ENCODE measurements at places on chromosomes 5 and 9.
A peak's percentile ranks its signal among the peaks of the same experiment; 100 is the strongest.

DNA sequence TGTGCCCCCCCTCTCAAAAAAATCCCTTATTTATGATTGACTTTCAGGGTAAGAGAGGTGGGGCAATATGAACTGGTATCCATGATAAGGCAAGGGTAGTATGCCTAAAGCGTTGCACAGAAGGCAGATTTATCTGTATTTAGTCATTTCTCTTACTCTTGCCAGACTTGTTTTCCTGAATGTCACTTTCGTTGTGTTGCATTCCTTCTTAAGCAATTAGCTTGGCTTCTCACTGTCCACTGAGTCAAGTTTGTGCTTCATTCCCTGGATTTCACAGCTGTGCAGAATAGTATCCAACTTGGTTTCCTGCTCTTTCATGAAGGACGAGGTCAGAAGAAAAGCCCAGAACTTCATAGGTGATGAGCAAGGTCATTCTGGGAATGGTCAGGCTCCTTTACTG lies 301.5 kb upstream of the ACTBL2 start:
- DNase-seq, result no peak

DNA sequence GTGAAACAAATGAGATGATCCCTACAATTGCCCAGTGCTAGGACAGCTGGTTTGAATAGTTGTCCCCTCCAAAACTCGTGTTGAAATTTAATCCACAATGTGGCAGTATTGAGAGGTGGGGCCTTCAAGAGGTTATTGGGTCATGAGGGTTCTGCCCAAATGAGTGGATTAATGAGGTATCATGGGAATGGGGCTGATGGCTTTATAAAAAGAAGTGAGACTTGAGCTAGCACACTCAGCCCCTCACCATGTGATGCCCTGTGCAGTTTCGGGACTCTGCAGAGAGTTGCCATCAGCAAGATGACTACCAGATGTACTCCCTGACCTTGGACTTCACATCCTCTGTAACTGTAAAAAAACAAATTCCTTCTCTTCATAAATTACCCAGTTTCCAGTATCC lies 33.1 kb downstream of the RANBP6 start:
- DNase-seq, result no peak

GRCh38 chr5:64273276-64273675 lies 107.6 kb downstream of the RNF180 start:
- no peak for DNase-seq

DNA sequence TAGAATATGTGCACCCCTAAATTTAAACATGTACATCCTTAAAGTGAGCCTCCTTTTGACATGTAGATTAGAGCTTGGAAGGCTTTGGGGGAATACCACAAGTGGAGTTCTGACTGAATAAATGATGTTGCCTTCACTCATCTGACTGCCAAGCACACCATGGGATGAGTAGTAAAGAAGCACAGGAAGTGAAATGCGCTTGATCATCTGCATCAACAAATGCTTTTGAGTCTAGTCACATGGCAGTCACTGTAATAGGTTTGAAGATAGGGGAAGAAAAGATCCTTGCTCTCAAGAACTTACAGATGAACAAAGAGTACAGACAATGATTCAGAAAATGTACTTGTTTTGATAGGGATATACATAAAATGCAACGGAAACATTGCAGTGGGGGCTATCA lies 62.0 kb upstream of the STARD4 start:
- no peak for DNase-seq

GRCh38 chr9:126146254-126147145 lies 180.1 kb upstream of the MVB12B start:
- DNase-seq, result no peak

DNA sequence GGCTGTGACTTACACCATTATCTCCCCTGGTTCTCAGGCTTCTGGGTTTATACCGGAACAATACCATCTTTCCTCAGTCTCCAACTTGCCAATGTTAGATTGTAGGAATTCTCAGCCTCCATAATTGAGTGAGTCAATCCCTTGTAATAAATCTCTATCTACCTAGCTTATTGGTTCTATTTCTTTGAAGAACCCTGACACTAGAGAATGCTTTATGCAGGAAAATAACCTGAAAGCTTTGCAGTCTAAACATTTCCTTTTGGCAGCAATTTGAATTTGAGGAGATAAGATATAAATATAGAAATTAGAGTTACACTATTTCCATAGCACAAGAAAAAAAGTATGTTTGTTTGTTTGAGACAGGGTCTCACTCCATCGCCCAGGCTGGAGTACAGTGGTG lies 278.1 kb upstream of the CDH18 start:
- DNase-seq, result no peak

GRCh38 chr5:1288439-1289335 lies 6.2 kb downstream of the TERT start:
- no peak for DNase-seq

DNA sequence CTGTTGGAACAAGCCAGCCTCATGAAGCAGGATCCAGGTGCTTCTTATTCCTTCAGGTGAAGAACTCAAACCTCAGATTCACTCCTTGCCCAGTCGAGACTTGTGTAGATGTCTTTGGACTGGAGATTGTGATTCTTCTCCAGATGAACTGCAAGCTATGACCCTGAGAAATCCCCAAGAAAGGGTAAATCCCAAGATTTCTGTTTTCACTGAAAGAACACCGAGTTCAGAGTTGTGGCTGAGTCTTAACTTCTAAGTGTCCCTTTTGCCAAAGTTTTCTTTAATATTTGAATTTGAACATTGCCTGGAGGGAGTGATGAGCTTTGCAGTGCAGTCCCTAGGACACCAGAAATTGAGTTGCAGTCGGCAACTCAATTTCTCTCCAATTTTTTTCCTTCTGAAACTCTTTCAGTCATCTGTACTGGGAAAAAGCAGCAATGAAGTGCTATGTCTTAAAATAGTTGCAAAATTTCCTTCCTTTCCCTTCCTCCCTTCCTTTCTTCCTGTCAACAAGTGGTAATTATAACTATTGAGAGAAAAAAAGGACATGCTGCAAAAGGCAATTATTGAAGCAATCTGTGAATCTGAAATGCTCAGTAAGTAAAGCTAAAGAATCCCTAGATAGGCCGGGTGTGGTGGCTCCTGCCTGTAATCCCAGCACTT lies 56.1 kb downstream of the ANKRD55 start:
- DNase-seq, result no peak

DNA sequence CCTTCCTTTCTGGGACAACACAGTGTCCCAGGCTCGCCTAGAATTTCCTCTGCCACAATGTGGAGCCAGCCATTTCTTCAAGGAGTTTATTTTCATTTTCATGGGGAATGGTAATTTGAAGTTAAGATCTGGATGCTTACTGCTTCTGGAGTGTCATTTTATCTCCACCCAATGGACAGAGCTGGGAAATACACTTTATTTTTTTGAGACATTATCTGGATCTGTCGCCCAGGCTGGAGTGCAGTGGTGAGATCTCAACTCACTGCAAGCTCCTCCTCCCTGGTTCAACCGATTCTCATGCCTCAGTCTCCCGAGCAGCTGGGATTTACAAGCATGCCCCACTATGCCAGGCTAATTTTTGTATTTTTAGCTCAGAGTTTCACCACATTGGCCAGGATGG lies 12.7 kb upstream of the THG1L start:
- no peak for DNase-seq

- no peak for DNase-seq
These were observed 217.3 kb downstream of the ADAMTS6 start for GRCh38 chr5:65264420-65264819.

- no peak for DNase-seq
These were observed 94.0 kb downstream of the PHF2 start for GRCh38 chr9:93670208-93671019.

DNA sequence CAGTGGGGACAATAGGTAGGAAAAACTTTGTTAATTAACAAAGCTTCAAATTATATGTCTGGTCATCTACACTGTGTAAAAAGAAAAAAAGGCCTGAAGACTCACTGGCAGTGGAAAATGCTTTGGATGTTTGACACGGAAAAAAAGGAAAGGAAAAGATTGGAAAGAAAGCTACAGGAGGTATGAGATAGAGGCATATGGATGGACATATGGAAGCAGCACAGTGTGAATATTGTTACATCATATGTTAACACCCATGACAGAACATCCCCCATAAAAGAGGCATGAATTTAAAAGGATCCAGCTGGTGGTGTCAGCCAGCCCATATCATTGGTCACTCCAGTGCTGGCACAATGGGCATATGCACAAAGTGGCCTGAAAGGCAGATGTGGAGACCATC lies 19.0 kb upstream of the ADAMTS19 start:
- DNase-seq, result no peak

DNA sequence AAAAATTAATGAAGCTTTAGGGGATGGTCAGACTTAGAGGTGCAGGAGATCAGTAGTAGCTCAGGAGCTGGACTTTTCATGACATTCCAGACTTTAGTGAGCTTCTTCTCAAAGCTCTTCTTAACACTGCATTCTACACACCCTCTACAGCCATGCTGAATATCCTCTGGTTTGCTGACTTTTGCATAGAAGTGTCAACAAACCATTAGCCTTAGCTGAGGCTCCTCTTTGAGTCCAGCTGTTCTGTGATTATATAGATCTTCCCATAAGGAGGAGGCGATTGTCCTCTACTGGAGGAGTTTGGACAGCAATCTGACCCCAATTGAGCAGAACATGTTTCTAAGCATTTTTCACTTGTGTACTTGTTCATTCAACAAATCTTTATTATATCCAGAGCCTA lies 75.0 kb upstream of the RUSC2 start:
- DNase-seq, result no peak

DNA sequence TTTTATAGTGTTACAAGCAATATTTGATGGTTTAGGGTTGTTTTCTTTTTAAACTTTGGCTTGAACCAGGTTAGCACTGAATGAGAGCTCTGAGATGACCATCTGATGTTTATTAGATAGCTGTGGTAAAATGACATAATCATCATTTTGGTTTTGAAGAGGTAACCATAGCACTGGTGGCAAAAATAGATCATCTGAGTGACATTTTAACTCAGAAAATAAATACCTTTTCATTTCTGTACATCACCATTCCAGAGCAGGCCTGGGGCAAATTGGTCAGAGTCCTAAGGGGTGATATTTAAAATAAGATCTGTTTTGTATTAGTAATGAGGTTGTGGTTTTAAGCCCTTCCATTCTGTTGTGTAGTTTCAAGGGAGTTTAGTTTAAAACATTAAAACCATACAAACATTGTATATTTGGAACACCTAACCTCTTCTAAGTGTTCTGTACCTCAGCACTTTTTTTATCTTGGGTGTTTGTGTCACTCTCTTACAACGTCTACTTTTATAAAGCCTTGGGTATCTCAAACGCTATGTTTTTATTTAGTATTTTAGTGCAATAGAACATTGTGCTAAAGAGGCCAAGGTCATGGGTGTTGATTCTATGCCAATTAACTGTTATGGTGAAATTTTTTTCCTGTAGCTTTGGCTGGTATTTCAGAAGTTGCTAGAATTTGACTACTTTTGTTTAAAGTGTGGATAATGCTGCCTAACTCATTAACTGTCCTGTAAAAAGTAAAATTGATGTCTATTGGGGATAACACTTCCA lies 166.1 kb downstream of the CD180 start:
- DNase-seq, result no peak

DNA sequence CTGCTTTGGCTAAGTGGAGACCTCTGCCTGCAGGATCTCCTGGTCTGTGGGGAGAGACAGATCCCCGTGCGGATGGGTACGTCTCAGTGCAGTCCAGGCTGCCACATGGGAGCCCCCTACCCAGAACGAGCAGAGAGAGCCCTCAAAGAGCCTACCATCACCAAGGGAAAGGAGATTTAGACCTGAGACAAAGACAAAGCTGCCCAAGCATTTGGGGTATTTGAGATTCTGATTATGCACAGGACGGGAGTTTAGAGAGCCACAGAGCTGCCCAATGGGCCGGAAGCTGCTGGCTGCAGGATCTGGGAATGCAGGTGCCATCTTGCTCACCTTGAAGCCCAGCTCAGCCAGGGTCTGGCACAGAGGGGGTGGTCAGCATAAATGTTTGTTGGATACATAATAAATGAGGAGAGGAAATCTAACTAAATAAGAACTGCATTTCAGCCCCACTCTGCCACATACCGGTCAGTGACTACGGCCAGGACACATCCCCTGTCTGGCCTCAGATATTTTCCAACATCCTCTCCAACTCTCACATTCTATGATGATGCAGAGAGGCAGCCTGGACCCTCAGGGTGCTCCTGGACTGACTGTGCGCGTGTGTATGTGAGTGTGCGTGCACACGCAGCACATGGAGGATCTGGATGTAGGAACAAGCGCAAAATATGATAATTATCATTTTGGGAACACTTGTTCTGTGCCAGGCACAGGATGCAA lies 157.8 kb downstream of the FGF18 start:
- DNase-seq, result no peak

DNA sequence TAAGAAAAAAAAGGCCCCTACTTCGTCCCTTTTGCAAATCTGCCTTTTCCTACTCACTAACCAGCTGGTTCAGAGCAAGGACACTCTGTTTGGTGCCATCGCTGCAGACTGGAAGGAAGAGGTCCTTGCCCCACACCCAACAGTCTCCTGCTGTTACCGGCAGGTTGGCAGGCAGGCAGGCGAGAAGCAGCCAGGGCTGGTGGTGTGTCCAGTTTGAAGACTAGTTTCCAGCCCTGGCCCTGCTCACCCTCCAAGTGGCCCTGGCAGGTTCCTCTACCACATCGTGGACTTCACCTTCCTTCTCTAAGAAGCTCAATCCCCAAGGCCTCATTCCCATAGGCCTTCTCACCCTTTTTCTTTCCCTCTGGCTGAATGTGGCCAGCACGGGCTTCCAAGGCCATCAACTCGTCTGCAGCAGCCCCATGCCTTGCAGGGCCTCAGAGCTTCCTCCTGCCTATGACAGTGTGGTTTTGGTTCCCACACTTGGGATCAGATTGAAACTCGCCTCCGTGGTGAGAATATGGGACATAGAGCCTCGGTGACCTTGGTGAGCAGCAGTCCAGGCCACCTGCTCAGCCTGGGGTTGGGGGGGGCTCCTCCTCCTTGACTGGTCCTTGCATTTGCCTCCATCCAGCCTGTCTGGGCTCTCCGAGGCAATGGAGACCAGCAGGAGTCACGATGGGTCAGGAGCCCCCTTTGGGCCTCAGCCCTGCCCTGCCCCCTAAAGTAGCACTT lies 22.9 kb downstream of the TGFBI start:
- DNase-seq, result no peak

GRCh38 chr9:130701059-130702022 lies 7.8 kb downstream of the EXOSC2 start:
- DNase-seq, result peak; percentile 55

DNA sequence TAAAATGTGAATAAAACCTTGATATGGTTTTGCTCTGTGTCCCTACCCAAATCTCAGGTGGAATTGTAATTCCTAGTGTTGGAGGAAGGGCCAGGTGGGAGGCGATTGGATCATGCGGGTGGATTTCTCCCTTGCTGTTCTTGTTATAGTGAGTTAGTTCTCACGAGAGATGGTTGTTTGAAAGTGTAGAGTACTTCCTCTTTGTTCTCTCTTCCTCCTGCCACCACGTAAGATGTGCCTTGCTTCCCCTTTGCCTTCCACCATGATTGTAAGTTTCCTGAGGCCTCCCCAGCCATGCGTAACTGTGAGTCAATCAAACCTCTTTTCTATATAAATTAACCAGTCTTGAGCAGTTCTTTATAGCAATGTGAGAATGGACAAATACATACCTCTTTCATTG lies 34.9 kb downstream of the TARS1 start:
- no peak for DNase-seq
